ENCODE measurements at places on chromosomes 13 and 19.

DNA sequence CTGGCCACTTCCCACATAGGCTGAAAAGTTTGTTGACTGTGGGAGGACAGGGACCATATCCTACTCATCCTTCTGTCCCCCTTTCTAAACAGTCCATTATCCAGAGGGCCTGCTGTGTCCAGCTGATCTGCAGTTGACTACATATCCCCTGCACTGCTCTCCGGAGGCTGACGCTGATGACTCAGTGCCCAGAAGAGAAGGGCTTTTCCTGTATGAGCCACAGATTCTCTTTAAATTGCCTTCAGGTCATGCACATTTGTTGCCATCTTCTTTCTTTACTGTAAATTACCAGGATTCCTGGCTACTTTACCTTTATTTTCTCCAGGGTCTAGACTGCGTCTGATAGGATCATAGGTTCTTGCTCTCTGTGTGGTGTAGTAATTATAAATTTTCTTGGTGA, 125.2 kb downstream of the LACC1 start:
- no peak for DNase-seq

- no peak for DNase-seq
Observed at GRCh38 chr19:42191330-42191729, 26.1 kb downstream of the DEDD2 start.

- DNase-seq = no peak
Observed at GRCh38 chr19:55042688-55043087, 4.6 kb upstream of the GP6 start.

DNA sequence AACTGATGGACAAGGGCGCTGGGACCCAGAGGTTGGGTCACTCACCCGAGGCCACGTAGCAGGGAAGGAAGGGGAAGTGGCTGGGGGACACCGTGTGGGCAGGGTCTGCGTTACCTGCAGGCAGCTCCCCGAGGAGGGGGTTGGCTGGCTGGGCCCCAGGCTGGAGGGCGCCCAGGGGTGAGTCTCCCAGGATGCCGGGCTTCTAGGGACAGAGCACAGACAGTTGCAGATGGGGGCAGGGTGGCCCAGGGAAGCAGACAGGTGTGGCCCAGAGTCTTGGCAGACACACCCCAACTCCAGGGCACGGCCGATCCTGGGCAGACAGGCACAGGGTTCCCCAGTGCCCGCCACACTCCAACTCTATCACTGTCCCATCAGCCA, 5.6 kb upstream of the FDX2 start:
- DNase-seq = no peak

GRCh38 chr19:17045907-17046502, 19.4 kb upstream of the CPAMD8 start:
- no peak for DNase-seq

DNA sequence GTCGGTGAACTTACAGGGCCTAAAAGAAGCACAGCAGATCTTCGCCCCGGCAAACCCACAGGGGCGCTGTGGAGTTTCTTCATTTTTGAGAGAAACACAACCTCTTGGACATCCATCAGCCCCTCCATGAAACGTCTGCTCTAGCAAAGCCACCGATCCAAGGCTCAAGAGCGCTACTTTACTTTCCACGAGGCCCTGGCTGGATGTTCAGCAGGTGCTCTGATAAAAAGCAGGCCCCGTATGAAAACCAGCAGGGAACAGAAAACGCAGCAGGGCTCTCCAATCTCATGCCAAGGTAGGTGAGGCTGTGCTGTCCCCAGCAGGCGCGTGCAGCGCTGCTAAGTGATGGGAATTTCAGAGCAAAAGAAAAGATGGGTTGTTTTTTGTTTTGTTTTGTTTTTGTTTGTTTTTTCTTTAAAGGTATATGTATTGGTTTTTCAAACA, 86.7 kb downstream of the IRS2 start:
- no peak for DNase-seq

DNA sequence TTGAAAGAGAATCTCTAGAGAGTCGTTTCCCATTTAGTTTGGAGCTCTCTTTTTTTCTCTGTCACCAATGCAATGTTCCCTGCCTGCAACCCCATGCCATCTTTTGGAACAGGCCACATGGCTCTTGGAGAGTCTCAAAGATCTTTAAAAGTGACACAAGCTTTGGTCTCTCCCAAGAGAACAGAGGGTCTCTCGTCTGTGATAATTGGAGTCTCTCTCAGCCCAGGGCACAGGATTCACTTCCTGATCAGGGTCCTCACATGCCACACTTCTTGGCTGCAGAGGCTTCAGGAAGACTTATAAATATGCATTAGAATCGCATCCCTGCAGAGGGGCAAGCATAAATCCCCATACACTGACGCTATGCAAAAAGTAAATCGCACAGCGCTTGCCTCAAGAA, 240.5 kb downstream of the IRS2 start:
- DNase-seq = no peak
